Neural crest cell (in vitro differentiated cells): ENCODE measurements at places on chromosomes 3 and 15. TPM values are rescaled to one million over a fixed set of nuclear protein-coding genes. Genes with fewer than 3 reads are reported as not detected.
A peak's percentile ranks its signal among the peaks of the same experiment; 100 is the strongest.

DNA sequence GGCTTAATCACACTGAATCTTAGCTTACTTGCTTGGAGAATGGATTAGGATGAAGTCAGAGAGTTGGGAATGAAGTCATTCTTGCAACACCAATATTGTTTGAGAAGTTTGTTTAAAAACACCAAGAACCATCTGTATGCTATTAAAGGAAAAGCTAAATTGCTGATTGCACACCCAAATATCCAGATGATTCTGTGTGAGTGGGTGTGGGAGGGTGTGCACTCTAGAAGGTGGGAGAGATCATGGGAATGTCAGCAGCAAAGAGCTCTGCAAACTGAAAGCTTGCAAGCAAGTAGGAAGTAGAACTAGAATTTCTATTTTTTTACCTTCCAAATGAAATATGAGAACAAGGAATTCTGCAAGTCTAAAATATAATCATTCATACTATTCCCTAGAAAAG lies 364.9 kb downstream of the NR2F2 start:
- DNase-seq: no peak

DNA sequence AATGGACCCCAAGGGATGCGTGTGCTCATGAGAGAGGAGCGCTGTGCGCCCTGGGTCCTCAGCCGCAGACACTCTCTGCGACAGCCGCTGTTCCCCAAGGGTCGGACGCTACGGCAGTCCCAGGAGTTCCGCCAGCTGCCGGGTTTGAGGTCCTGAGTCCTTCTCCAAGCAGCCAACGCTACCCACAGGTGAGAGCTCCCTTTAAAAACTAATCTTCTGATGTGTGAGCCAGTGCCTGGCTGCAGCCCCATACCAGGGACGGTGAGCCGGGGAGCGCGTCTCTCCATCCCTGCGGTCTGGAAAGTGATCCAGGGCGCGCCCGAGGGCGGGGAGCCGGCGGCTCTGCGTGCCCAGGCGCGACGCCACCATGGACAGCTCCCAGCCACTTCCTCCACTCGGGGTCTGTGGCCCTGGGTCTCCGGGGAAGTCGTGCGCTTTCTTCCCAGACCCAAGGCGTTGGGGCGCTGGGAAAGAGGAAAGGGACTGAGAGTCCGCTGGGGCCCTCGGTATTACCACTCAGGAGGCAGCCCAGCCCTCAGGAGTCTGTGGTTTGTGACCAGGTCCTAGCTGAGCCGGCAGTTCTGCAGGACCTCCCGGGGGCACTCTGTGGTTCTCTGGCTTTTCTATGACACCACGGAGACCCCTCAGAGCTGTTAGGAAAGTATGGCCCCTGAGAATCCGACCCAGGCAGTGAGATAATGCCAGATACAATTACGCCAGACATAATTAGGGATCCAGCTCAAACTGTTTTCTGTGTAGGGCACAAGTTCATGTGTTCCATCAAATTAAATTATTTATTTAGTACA lies 1.4 kb downstream of the CEMIP start:
- peak; percentile 80 for DNase-seq

DNA sequence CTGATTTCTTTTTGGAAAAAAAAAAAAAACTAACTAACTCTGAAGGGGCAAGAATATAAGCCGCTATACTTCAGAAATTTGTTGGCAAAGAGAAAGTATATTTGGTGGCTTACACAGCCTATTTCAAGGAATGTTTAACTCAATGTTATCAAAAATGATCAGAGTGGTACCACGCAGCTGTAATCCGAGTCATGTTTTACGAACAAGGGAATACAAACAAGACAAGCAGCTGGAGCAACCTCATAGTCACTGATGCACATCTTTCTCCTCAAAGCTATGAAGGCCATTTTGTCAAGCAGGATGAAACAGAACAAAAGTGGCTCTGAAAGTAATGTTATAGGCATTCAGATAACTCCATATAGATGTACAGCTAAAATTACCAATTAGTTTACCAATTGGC lies 81.2 kb downstream of the SCAPER start:
- no peak for DNase-seq

DNA sequence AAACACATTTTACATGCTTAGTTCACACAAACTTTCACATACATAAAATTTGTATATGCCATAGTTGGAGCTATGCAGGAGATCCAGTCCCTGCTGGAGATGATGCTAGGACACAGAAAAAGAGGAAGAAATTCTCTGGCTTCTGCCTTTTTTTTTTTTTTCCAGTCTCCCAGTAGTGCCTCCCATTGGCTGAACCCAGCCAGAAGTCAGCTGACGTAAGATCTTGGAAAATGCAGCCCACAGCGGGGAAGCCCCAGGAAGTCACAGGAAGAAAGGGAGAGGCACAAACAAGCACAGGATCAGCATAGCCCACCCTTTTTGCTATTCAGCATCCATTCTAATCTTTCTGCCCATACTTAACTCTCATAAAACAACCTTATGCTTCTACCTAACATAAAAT lies 38.5 kb downstream of the SCN11A start:
- no peak for DNase-seq

DNA sequence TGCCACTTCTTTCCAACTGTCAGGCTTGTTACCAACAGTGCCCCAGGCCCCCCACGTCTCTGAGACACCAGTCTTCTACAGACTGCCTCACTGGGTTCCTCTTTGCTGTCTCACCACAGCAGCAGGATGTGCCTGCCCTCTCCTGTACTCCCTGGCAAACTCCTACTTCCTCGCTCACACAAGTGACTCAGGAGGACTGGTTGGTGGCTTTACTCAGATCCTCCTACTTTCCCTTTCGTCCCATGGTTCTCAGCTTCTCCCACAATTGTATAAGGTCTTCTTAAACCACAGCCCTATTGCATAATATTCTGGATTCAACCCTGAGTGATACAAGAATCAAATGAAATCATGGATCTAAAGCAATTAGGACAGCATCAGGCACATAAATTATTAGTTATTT lies 246.6 kb upstream of the PROK2 start:
- no peak for DNase-seq

GRCh38 chr3:55454611-55455010 lies 32.5 kb downstream of the WNT5A start:
- DNase-seq: no peak

GRCh38 chr15:96273317-96274086 lies 57.0 kb upstream of the NR2F2 start:
- DNase-seq: no peak

GRCh38 chr3:40923143-40923542 lies 276.2 kb upstream of the CTNNB1 start:
- no peak for DNase-seq

GRCh38 chr15:75008221-75008625 lies 12.9 kb downstream of the SCAMP5 start:
- no peak for DNase-seq

- no peak for DNase-seq
Observed at GRCh38 chr15:66868918-66869317, 166.9 kb downstream of the SMAD6 start.

RASSF1 gene
- 15.1 and 16.8 TPM in 2 replicates for total RNA-seq

TMEM202 gene
- not detected in 2 replicates for total RNA-seq

ALDH1A2 gene
- 0.91 and 1.7 TPM in 2 replicates for total RNA-seq
